ENCODE measurements at places on chromosomes 7 and 10.

DNA sequence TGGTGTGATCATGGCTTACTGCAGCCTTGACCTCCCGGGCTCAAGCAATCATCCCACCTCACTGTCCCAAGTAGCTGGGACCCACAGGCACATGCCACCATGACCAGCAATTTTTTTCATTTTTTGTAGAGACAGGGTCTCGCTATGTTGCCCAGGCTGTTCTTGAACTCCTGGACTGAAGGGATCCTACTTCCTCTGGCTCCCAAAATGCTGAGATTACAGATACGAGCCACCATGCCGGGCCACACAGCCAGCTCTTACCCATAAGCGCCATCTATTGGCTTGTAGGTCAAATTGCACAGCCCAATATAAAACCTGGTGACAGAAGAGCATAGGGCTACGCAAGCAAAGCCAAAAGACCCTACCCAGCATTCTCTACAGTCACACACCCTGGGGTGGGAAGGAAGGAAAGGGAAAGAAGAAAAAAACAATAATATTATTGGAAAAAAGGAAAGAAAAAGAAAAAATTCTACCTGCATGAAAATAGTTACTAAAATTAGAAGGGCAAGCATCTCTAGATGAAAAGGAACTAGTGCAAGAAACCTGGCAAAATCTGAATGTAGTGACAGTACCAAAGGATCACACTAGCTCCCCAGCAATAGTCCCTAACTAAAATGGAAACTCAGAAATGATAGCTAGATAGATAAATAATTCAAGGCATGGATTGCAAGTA, 29.4 kb upstream of the AMPH start:
- DNase-seq = peak; percentile 10

DNA sequence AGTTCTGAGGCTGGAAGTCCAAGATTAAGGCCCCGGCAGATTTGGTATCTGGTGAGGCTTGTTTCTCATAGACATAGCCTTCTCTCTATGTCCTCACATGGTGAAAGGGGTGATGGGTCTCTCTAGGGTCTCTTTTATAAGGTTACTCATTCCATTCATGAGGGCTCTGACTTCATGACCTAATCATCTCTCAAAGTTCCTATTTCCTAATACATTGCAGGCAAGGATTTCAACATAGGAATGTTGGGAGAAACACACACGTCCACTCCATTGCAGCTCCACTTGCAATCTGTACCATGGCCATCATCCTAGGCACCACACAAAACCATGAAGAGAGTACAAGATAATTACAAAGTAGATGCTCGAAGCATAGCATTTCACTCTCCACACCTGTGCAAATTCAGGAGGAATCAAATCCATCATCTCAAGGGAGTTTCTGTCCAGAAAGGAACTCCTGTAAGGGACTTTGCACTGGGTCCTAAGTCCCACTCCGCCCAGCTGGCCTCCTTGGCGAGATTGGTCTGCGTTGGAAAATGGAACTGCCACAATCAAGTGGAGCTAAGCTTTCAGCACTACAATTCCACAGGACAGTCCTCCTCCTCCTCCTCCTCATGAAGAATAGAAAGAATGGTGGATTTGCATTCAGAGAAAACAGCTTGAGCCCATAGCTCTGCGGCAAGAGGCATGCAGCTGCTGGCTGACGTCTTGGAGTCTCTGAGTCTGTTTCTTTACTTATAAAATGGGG, 8.8 kb downstream of the DDC start:
- no peak for DNase-seq

- DNase-seq = no peak
Measured at GRCh38 chr10:4407783-4408182, 418.2 kb upstream of the AKR1E2 start.

DNA sequence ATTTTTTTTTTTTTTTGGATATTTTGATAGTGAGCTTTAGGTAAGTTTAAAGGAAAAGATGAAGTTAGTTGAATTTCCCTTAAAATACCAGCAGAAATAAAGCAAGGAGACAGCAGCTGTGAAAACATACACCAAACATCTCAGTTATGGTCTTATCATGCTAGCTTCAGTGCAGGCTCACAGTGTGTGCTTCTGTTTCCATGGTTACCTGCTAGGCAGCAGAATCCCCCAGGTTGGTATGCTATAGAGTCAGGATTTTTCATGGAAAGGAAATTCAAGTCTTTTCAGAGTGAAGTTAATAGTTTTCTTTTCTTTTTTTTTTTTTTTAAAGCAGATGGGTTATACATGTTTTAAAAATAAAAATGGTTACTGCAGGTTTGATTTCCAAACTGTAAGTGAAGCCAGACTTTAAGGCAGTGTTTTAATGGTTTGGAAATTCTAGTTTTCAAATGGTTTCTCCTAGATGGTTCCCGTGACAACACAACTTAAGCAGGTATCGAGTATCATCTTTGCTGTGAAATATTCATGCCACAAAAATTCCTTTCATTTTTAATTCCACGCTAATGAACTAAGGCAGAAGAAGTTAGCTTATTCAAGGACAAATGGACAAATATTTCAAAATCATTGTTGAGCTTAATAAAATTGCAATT, 230.9 kb downstream of the BICC1 start:
- no peak for DNase-seq

DNA sequence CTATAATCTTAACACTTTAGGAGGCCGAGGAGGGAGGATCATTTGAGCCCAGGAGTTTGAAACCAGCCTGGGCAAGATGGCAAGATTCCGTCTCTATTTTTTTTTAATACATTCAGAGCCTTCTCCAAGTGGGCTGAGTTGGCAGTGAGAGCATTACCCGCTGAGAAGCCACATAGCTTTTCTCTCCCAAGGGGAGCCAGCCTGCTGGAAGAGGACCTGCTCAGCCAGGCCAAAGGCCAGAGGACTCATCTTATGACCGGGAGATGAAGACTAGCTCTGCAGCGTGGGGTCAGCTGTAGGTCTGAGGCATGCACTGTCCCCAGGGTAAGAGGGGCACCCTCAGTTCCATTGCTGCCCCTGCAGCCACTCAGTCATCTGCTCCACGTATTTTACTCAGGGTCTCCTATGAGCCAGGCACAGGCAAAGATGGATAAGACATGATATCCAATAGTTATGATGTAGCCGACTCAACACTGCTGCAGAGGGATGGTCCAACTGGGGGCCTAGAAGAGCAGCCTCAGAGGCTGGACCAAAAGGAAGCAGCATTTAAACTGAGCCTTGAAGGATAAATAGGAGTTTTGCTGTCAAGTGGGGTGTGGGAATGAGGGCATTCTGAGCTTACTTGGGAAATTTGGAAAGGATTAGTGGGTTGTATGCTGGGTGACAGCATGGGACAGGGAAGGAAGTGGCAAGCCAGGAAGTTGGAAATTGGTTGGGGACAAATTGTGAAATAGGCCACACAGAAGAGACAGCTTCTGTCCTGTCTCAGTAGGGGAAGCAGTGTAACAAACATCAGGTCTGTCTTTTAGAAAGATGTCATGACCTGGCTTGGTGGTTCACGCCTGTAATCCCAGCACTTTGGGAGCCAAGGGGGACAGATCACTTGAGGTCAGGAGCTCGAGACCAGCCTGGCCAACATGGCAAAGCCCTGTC, 1.6 kb upstream of the MARVELD1 start:
- DNase-seq = no peak

- no peak for DNase-seq
Measured at GRCh38 chr10:48273741-48274140, 755 bp downstream of the FRMPD2 start.

- no peak for DNase-seq
Measured at GRCh38 chr7:111789048-111789320, 226.7 kb upstream of the IMMP2L start.

GRCh38 chr7:147765301-147765700, 825.3 kb upstream of the C7orf33 start:
- DNase-seq = no peak

DNA sequence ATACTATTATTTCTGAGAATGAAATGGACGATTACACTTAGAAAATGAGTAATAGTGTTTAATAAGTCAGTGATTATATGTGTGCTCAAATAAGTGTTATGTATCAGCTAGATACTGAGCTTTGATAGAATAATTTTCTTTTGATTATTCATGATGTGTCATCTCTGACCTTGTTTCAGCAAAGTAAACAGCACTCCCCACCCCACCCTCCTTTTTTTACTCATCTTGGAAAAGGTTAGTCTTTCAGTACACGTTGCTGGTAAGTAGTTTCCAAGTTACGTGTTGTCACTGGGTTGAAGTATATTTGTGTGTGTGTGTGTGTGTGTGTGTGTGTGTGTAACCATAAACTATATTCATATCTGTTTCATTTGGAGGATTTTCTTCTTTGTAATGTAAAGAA, 84.1 kb downstream of the GNAI1 start:
- no peak for DNase-seq

DNA sequence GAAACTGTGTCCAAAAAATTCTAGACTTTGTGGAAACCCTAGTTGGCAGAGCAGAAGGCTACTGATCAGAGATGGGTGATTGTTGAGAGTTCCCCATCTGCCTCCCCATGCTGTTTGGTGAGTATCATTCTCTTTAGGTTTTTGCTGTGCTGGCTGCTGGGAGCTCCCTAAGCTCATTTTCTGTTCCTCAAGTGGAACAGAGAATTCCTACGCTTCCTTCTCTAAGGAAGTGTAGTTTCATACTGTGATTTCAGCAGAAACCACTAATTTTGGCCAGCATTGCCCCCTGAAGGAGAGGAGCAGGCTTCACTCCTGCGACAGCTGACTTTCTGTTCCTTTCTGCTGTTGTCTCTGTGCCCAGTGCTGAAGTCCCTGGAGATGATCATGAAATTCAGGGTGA, 355.3 kb upstream of the NPVF start:
- DNase-seq = no peak

DNA sequence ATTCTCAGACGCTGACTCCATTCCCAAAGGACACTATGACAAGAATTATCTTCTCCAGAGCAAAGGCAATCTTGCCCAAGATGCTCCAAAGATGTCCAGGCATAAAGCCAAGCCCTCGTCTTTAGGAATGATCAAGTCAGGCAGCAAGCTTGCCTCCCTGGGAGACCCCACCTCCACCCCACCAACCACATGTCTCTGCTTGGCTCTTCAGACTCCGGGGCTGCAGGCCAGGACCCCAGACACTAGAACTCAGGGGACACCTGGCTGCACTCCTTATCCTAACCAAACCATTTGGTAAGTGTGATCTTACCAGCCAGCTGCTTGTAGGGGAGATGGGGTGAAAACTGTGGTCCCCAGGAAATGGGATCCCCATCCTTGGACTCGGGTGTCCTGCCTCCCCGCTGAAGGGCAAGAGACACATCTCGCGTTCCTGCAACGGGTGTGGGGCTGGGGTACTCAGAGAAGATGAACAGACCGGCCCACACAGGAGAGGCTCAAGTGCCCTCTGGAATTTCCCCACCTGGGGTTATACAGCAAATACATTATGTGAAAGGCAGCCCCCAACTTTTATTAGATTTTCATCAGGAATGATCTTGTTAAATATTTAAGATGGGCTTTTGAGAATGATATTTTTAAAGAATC, 55.7 kb downstream of the INSIG1 start:
- no peak for DNase-seq

DNA sequence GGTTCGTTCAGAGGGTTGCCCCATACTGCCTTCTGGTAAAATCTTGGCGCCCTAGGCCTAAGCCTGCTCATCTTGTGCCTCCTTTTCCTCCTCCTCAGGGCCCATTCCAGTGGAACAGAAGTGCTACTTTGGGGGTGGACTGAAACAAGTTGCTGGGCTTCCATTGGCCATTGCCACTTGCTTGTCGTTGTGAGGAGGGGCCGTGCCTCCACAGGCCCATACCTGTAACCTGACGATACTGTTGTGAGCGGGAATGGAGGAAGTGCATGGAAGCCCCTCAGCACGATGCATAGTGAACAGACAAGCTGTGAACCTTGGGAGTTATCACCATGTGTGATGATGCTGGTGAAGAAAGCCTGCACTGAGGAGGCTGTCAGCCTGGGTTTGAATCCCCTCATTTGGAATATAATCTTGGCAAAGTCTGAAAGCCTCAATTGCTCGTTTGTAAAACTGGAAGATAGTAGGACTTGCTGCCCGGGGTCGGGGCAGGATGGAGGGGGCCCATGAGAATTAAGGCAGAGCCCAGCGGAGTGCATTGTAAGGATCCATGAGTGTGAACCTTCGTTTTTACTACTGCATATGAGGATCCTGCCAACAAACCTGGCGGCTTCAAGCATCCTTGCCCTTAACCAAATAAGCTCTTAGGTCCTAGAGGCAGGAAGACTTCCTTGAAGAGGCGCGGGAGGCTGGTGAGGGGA, 671 bp upstream of the PAPSS2 start:
- DNase-seq = no peak

DNA sequence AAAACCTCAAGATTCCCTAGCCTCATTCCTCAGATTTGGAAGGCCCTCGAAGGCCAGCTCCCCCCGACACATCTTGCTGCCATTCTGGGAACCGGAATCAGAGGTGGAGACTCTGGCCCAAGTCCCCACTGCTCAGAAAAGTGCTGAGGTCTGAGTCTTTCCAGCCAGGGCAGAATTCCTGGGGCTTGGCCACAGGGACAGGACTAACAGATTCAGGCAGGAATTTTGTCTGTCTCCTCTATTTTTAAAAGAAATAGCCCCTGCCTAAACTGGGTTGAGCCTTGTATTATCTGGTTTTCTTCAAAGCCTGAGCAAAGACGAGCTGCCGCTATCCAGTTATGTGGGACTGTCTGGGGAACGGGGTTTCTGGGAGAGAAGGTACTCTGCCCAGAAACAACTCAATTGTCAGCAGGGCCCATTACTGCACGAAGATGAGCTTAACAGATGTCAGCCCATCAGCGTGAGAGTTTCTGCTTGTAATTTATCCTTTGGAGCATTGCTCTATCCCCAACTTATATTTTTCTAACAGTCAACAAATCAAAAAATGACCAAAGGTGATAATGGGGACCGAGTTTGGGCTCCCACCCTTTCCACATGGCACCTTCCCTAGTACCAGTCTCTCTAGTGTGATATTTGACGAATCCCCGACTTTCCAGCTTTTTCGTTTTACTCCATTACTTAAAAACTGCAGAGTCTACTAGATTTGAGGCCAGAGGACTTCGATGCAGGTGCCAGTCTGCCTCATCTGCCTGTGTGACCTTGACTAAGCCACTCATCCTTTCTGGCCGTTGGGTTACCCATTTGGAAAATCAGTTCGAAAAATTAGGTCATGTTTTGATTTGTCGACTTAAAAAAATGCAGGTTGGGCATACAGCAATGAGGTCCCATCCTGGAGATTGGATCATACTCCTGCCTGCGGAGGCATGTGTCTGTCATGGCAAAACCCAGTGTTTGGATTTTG, 110.9 kb downstream of the WDR11 start:
- no peak for DNase-seq

DNA sequence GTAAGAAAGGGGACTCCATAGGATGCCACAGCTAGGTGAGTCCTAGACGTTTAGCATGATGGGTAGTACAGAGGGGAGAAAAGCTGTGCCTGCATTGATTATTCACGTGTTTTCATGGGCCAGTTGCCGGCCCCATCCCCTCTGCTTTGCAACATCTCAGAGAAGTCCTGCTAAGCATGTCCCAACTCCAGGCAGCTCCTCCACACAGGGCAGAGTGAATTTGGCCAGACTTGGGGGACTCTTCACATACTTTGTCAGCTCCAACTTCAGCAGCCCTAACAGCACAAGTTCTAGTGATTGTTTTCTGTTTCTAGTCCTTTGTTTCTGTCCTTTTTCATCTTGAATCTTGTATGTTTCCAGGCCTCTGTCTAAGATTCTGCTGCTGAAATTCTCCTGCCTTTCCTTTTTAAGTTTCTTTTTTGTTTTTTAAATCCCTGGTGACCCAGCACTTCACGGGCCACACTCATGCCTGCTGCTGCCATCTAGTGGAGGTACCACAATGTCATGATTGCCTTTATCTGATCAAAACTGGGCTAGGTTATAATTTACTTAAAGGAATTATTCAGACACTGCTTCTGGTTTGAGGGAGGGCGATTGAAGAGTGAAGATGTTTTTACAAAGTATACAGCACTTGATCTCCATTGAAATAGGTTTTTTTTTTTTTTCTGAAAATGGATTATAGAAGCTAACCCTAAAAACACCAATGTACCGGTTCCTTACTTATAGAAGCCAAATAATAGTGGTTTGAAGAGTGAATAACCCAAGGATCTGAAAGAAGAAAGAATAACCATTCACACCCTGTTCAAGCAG, 276.9 kb downstream of the CSTF2T start:
- peak; percentile 6 for DNase-seq
